Astrocyte (in vitro differentiated cells and primary cell): ENCODE measurements at places on chromosomes 7 and 10. TPM values are rescaled to one million over a fixed set of nuclear protein-coding genes. Genes with fewer than 3 reads are reported as not detected.

The CHN2 gene
- 2.5 and 3.6 TPM in 2 replicates for total RNA-seq

The HMX3 gene
- not detected in 2 replicates for total RNA-seq

The KCND2 gene
- 0.24 and 0.30 TPM in 2 replicates for total RNA-seq

The HECW1 gene
- 2.3 and 3.3 TPM in 2 replicates for total RNA-seq

The ANKRD30A gene
- not detected in 2 replicates for total RNA-seq

The RBP4 gene
- 0.27 and 0.36 TPM in 2 replicates for total RNA-seq

The ITPRID1 gene
- not detected in 2 replicates for total RNA-seq

The CDC14C gene
- total RNA-seq: 0.14 and 0.17 TPM in 2 replicates

The TRIM73 gene
- 6.1 and 6.9 TPM in 2 replicates for total RNA-seq

The LHFPL3 gene
- not detected in 2 replicates for total RNA-seq

The SFXN3 gene
- 59.2 and 68.3 TPM in 2 replicates for total RNA-seq

The AGAP4 gene
- total RNA-seq: 16.4 and 18.4 TPM in 2 replicates

The HOXA11 gene
- not detected in 2 replicates for total RNA-seq

The TRIL gene
- total RNA-seq: 0.45 and 0.72 TPM in 2 replicates

The SRGN gene
- 0.30 TPM in 1 of 2 replicates, not detected in the other for total RNA-seq

The LRRC17 gene
- 61.2 and 63.4 TPM in 2 replicates for total RNA-seq

The OR6B1 gene
- total RNA-seq: not detected in 2 replicates

The SPDYE16 gene
- not detected in 2 replicates for total RNA-seq

The GNB2 gene
- 270 and 274 TPM in 2 replicates for total RNA-seq

The HOXA3 gene
- total RNA-seq: not detected in 2 replicates

The CALML5 gene
- not detected in 2 replicates for total RNA-seq

The TSPAN12 gene
- total RNA-seq: 9.8 and 13.0 TPM in 2 replicates

The RPS24 gene
- 1,230 and 1,331 TPM in 2 replicates for total RNA-seq

The OR9A2 gene
- not detected in 2 replicates for total RNA-seq

The GSTO2 gene
- 1.2 and 1.9 TPM in 2 replicates for total RNA-seq

The UNCX gene
- not detected in 2 replicates for total RNA-seq

The ETV1 gene
- 12.5 and 12.6 TPM in 2 replicates for total RNA-seq

The PCLO gene
- 3.0 and 3.1 TPM in 2 replicates for total RNA-seq

The TAS2R41 gene
- not detected in 2 replicates for total RNA-seq

The IFT22 gene
- 20.9 and 23.5 TPM in 2 replicates for total RNA-seq

The NPY gene
- 0.57 TPM in 1 of 2 replicates, not detected in the other for total RNA-seq

The TWIST1 gene
- total RNA-seq: 5.0 and 5.7 TPM in 2 replicates

The C7orf57 gene
- total RNA-seq: not detected in 2 replicates

The AMPH gene
- 2.9 and 3.3 TPM in 2 replicates for total RNA-seq

The ADRA2A gene
- 1.2 and 1.5 TPM in 2 replicates for total RNA-seq

The OR6V1 gene
- total RNA-seq: not detected in 2 replicates

The INHBA gene
- total RNA-seq: 103 and 164 TPM in 2 replicates

The STX1A gene
- total RNA-seq: 15.0 and 19.7 TPM in 2 replicates

The TUBB8 gene
- total RNA-seq: not detected in 2 replicates

The EZH2 gene
- total RNA-seq: 10.9 and 13.8 TPM in 2 replicates
